ENCODE measurements at places on chromosomes 12 and 14. TPM values are rescaled to one million over a fixed set of nuclear protein-coding genes. Genes with fewer than 3 reads are reported as not detected.

DNA sequence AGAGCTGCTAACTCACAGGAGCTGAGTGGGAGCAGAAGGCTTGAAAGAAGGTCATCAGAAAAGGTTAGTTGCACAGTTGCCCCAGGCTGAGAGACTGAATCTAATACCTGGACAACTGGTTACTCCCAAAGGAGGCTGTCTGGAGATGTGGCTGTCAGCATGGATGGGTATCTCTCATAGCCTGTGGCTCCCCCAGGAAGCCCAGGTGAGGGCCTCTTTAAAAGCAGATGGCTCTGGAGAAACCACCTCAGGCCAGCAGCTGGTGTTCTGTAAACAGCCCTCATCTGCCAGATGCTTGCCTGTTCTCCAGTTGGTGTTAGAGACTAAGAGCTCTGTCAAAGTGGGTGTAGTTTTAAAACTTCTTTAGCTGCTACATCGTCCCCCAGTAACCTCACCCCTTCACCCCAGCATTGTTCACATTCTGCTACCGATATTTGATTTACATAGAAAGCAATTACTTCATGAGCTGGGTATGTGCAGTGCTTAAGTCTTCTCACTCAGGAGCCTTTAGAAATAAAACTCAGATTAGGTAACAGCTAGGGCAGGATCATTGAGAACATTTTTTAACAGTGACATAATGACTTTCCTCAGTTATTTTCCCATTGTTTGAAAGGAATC, 25.8 kb downstream of the DACT1 start:
- H3K4me1 ChIP-seq: no peaks in the 10 kb centered on the region
- DNase-seq: peak; percentile 57
- no peak overlapping the region for H3K27ac ChIP-seq
- H3K36me3 ChIP-seq: no peaks in the 10 kb centered on the region
- H3K4me3 ChIP-seq: no peak overlapping the region

- no peaks in the 10 kb centered on the region for H3K27me3 ChIP-seq
- no peaks in the 10 kb centered on the region for H3K4me1 ChIP-seq
- no peak overlapping the region for H3K4me3 ChIP-seq
- H3K36me3 ChIP-seq: no peaks in the 10 kb centered on the region
- DNase-seq: no peak
Observed at GRCh38 chr12:3538466-3539030, 47.5 kb downstream of the PRMT8 start.

DNA sequence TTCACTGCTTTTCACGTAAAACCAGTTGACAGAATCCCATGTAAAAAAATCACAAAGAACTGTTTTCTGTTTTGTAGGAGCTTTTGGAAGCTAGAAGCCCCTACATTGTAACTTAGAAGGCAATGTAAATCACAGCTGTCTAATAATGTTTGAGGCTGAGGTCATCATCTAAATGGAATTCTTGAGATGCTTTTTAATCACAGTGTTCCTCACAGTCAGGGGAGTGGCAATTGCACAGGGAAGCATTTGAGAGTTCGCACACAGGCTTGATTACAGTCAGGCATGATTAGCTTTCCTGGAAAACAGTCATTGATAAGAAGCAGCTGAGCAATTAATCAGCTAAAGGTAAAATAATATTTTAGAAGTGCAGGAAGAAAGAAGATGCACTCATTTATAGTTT, 2.9 kb downstream of the SLC17A8 start:
- peak; percentile 56 for DNase-seq
- no peaks in the 10 kb centered on the region for H3K4me1 ChIP-seq
- H3K27me3 ChIP-seq: peaks cover 4% of the 10 kb centered on the region
- no peak overlapping the region for H3K4me3 ChIP-seq
- no peak overlapping the region for H3K27ac ChIP-seq

DNA sequence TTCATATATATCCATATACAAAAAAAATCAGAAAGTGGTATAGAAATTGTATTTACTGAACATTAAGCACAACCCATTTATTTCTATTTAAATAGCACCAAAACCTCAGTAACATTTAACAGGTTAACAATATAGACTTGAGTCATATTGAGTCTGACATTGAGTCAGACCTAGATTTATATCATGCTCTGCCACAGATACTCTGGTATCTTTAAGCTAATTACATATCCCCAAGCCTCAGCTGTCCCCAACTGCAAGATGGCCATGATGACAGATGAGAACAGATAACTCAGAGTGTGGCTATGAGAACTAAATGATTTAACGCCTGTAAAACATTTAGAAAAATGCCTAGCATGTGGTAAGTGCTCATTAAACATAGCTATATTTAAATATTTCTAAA, 40.3 kb downstream of the IFNG start:
- H3K36me3 ChIP-seq: no peaks in the 10 kb centered on the region
- DNase-seq: no peak
- no peak overlapping the region for H3K27ac ChIP-seq
- H3K4me1 ChIP-seq: no peaks in the 10 kb centered on the region
- H3K4me3 ChIP-seq: no peak overlapping the region
- H3K27me3 ChIP-seq: no peaks in the 10 kb centered on the region

GRCh38 chr12:55679691-55680090, 28.0 kb downstream of the ITGA7 start:
- DNase-seq: no peak
- no peaks in the 10 kb centered on the region for H3K27me3 ChIP-seq
- no peaks in the 10 kb centered on the region for H3K4me1 ChIP-seq
- no peaks in the 10 kb centered on the region for H3K36me3 ChIP-seq
- H3K4me3 ChIP-seq: no peak overlapping the region

DNA sequence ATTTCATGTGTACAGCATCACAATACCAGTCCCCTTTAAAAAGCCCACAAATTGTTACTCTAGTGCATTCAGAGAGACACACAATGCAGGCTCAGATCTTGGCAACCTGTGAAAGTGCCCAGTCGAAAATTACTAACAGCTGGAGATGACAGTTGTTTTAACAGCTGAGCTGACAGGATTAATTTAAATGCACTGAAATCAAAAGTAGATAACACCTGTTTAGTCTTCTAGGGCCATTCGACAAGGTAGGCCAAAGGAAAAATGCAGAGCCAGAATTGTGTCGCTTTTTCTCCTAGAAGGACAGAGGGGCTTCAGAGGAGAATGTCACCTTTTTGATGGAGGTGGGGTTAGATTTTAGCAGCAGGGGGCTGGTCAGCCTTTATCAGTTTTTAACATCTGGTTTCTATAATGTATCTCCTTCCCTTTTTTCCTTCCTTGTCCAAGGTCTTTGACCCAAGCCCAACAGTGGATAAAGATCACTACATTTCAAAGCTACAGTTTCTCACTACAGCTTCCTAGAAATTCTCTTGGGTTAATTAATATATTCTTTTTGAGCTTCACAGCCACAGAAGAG, 139.1 kb downstream of the SOX5 start:
- DNase-seq: no peak
- no peaks in the 10 kb centered on the region for H3K36me3 ChIP-seq
- no peaks in the 10 kb centered on the region for H3K4me1 ChIP-seq
- no peak overlapping the region for H3K4me3 ChIP-seq

DNA sequence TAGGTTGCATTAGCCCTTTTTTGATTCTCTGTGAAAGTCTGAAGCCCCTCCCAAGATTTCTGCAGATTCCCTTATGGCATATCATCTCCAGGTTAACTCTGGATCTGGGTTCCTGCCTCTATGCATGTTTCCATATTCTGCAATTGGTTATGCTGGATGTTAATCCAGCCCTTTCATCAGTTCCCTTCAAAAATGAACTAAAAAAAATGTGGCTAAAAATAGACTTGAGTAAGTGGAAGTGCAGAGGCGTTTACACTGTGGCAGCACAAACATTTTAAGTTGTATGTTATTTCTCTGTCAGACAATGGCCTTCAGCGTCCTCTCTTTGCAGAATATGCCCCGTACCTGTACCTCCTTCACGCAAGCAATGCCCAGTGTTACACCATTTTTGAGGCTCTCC, 11.4 kb downstream of the MGST1 start:
- peaks cover 8% of the 10 kb centered on the region for H3K36me3 ChIP-seq
- no peak overlapping the region for H3K4me3 ChIP-seq
- DNase-seq: peak; percentile 33
- no peaks in the 10 kb centered on the region for H3K27me3 ChIP-seq
- no peak overlapping the region for H3K27ac ChIP-seq
- peaks cover 2% of the 10 kb centered on the region for H3K4me1 ChIP-seq

GRCh38 chr12:124036171-124036598, 63.2 kb downstream of the ZNF664 start:
- H3K4me3 ChIP-seq: no peak overlapping the region
- H3K4me1 ChIP-seq: no peaks in the 10 kb centered on the region
- H3K27ac ChIP-seq: no peak overlapping the region

DNA sequence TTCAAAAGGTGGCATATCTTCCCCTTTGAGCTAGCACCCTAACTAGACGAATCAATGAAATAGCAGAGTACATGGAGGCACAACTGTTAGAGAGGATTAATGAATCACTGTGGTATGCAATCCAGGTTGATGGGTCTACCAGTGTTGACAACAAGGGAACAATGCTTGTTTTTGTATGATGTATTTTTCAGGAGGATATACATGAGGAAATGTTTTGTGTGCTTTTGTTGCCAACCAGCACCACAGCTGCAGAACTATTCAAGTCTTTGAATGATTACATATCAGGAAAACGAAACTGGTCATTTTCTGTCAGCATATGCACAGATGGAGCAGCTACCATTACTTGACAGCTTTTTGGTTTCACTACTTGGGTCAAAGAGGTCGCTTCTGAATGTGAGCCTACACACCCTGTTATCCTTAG, 142.6 kb downstream of the GPHN start:
- H3K27ac ChIP-seq: no peak overlapping the region
- H3K36me3 ChIP-seq: no peaks in the 10 kb centered on the region
- no peak for DNase-seq
- no peaks in the 10 kb centered on the region for H3K4me1 ChIP-seq

DNA sequence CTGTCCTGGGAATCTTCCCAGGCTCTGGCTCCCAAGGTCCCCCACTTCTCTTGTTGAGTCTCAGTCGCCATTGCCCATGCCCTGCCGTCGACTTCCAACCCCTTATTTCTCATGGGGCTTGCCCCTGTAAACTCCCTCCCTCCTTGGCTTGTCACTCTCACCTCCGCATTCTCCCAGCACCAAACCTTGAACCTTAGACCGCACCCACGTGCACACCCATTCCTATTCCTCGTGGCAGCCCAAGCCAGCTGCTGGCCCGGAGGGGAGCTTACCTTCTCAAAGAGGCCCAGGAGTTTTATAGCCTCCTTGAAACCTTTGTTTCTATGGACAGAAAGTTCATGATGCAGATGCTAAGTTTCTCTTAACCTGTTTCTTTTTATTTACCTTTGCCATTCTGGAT, 4.6 kb downstream of the JDP2 start:
- no peak for DNase-seq
- peaks cover 6% of the 10 kb centered on the region for H3K4me1 ChIP-seq
- H3K27ac ChIP-seq: no peak overlapping the region
- H3K27me3 ChIP-seq: no peaks in the 10 kb centered on the region

DNA sequence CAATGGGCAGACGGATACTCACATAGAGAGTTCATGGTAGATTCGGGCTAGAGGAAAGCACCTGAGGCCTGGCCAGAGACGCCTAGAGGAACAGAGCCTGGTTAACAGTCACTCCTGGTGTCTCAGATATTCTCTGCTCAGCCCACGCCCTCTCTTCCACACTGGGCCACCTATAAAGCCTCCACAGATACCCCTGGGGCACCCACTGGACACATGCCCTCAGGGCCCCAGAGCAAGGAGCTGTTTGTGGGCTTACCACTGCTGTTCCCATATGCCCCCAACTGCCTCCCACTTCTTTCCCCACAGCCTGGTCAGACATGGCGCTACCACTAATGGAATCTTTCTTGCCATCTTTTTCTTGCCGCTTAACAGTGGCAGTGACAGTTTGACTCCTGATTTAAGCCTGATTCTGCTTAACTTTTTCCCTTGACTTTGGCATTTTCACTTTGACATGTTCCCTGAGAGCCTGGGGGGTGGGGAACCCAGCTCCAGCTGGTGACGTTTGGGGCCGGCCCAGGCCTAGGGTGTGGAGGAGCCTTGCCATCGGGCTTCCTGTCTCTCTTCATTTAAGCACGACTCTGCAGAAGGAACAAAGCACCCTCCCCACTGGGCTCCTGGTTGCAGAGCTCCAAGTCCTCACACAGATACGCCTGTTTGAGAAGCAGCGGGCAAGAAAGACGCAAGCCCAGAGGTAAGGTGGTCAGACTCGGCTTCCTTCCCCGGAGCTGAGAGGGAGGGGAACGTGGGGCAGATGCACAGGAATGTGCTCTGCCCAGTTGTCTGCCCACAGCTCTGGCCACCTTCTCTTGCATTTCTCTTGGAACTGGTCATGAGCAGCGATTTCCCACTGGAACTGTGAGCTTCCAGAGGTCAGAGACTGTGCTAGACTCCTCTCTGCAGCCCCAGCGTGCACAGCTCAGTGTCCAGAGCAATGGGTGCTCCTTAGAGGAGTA, at the start of gene CD4:
TSS of gene CD4 (plus strand) at position 557 of the 953 bp plus-strand sequence. CDS start 10,611 bp downstream, outside the sequence.
- H3K27ac ChIP-seq: peak within 1 kb of the TSS; percentile 74
- H3K27me3 ChIP-seq: no peaks in the 10 kb centered on the region
- H3K4me3 ChIP-seq: peak within 1 kb of the TSS; percentile 60
- peaks cover 3% of the 10 kb centered on the region for H3K4me1 ChIP-seq

GRCh38 chr14:52733824-52734223, 3.9 kb downstream of the STYX start:
- H3K36me3 ChIP-seq: no peaks in the 10 kb centered on the region
- H3K4me1 ChIP-seq: no peaks in the 10 kb centered on the region

The ARHGAP9 gene
- under 0.01 TPM for total RNA-seq

The HOXC9 gene
- 0.26 TPM for total RNA-seq

The PRKD1 gene
- total RNA-seq: 15.9 TPM

The TMCC3 gene
- 0.33 TPM for total RNA-seq

The ACOT6 gene
- total RNA-seq: not detected

The C12orf54 gene
- not detected for total RNA-seq

All from fibroblast of lung (primary cell).